ENCODE measurements at places on chromosomes 2 and 18.

- DNase-seq = no peak
Observed at GRCh38 chr2:230444832-230445231, 28.8 kb downstream of the SP100 start.

DNA sequence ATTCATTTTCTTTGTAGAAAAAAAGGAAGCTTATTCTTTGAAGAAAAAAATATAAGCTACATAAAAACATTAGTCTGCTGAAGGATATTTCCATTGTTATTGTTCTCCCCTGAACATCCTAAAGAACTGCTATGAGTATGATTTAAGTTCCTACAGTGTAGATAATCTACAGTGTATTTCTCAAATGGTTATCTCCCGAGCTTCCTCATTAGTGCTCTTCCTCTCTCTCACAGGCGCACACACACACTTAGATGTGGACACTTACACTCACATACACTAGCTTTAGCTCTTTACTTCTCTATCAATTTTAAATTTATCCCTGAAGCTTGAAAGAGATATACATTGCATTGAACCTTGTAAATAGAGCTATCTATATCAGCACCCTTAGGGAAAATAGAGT, 681.0 kb downstream of the KCNJ3 start:
- DNase-seq = no peak

DNA sequence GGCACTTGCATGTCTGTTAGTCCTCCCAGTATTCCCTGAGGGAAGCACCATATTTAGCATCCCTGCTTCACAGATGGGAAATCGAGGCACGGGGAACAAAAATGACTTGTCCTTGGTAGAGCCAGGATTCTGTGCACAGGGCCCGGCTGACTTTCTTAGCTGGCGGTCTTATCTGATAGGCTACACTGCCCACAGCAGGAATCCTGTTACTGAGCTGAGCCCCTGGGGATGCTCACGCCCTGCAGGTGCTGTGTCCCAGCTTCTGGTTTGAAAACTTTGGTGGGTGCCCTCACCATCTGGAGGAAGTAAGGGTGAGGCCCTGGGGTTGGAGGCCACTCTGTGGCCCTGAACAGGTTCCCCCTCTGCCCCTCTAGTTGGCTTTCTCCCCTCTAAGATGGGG, 68.4 kb upstream of the MCFD2 start:
- DNase-seq = no peak

- no peak for DNase-seq
Observed at GRCh38 chr2:152470861-152471854, 136.2 kb downstream of the FMNL2 start.

DNA sequence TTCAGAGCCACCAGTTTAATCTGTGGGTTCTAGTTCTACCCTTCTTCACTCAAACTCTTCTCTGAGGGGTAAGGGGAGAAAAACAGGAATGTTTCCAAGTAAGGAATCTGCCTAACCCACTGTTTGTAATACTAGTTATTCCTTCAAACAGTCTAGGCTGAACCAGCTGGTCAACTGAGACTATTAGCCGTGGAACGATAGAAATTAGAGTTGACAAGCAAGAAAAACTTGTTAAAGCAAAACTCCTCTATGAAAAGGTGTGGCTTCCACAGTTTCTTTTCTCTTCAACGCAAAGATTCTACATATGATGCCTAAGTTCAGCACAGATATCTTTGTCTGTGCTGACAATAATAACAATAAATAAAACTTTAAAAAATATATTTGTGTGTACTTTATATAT, 11.5 kb downstream of the PAIP2B start:
- no peak for DNase-seq

GRCh38 chr2:17752892-17753802, 463 bp downstream of the SMC6 start:
- peak; percentile 70 for DNase-seq

- peak; percentile 36 for DNase-seq
Observed at GRCh38 chr2:57407772-57408201, 638.8 kb upstream of the VRK2 start.

DNA sequence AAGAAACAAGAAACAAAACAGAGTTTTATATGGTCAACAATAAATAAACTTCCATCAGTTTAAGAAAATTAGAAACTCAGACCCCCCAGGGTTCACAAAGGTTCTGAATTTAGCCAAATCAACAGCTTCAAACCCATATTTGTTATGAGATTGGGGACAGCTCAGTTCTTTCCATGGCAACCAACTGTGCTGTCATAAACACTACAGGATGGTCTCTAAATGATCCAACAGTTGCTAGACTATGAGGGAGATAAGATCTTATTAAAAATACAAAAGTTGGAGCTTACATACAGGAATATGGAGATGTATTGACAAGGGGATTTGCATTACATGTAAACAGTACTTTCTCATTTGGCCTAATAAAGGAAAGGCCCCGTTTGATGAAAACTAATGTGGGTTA, 154.6 kb upstream of the CTAGE1 start:
- DNase-seq = no peak

GRCh38 chr2:101223814-101224231, 28.9 kb upstream of the CNOT11 start:
- DNase-seq = no peak

DNA sequence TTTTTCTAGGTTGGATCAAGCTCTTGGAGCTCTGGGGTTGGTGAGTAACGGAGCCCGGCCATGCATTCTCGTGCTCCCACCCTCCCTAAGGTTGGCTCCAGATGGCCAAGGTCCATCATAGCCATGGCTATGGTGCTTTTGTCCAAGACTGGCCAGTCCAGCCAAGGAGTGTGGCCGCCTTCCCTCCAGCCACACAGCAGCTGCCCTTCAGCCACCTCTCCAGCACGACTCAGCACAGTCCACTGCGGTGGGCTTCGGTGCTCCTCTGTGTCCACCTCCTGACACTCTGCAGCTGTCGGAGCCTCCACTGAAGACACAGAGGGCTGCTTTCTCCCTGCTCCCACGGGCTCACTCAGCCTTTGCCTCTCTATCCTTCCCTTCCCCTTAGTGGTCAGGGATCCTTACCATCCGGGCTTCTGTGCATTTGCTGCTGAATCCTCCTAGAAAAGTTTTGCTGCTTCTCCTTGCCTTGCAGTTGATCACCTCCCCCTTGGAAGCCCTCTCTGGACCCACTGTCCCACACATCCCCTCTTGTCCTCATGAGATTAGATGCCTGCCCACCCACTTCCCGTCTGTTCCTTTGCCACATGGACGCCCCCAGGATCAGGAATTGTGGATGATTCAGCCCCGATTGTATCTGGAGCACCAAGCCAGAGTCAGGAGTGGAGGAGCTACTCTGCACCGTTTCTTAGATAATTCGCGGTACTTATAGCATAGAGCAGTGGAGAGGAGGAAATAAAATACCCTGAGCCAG, 177.1 kb upstream of the COPS8 start:
- DNase-seq = no peak

- peak; percentile 85 for DNase-seq
Observed at GRCh38 chr2:173355132-173355865, 627 bp downstream of the CDCA7 start.

DNA sequence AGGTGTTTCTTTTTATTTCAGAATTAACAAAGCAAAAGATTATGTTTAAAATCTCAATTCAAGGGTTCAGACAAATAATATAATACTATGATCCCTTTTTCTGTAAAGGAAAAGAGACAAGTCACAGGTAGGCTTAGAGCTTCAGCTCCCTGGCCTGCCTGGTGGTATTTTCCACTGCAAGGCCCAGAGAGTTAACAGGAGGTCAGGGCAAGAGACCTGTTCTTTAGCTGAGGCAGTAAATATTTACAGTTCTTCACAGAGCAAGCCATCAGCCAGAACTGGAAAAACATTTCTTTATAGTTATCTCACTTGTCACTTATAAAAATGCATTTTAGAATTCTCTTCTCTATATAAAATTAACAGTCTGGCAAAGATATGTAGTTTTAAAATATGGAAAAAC, 70.1 kb downstream of the EPG5 start:
- DNase-seq = no peak

- DNase-seq = peak; percentile 53
Observed at GRCh38 chr2:135212757-135213156, 160.7 kb downstream of the RAB3GAP1 start.

GRCh38 chr18:10750191-10751035, 224.6 kb downstream of the NAPG start:
- DNase-seq = no peak

GRCh38 chr2:18268400-18268799, 292.1 kb downstream of the RDH14 start:
- no peak for DNase-seq

- DNase-seq = no peak
Observed at GRCh38 chr2:150174971-150175421, 312.5 kb downstream of the RND3 start.

- no peak for DNase-seq
Observed at GRCh38 chr2:241242306-241242705, 53.8 kb downstream of the ANO7 start.

- DNase-seq = peak; percentile 3
Observed at GRCh38 chr2:190149908-190150307, 87.4 kb upstream of the MSTN start.

DNA sequence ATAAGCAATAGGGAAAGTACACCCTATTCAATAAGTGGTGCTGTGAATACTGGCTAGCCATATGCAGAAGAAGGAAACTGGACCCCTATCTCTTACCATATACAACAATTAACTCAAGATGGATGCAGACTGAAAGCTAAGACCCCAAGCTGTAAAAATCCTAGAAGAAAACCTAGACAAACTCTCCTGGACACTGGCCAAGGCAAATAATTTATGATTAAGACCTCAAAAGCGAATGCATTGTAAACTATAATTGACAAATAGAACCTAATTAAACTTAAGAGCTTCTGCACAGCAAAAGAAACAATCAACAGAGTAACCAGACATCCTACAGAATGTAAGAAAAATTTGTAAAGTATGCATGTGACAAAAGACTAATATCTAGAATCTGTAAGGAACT, 41.1 kb upstream of the ASXL3 start:
- no peak for DNase-seq

DNA sequence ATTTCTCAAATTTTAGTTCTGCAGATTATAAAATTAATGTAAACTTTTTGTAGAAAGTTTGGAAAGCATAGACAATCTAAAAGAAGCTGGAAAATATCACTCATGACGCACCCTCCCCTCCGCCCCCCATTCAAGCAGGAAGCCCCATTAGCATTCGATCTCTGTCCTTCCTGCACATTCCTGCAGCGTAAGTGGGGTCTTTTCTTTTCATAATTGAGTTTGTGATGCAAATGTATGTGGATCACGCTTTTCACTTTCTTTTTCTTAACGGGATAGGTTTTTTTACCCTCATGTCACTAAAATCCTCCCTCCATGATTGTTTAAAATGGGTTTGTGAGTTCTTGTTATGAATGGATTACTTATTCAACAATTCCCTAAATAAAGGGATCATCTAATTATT, 181.7 kb upstream of the HDAC4 start:
- DNase-seq = no peak

DNA sequence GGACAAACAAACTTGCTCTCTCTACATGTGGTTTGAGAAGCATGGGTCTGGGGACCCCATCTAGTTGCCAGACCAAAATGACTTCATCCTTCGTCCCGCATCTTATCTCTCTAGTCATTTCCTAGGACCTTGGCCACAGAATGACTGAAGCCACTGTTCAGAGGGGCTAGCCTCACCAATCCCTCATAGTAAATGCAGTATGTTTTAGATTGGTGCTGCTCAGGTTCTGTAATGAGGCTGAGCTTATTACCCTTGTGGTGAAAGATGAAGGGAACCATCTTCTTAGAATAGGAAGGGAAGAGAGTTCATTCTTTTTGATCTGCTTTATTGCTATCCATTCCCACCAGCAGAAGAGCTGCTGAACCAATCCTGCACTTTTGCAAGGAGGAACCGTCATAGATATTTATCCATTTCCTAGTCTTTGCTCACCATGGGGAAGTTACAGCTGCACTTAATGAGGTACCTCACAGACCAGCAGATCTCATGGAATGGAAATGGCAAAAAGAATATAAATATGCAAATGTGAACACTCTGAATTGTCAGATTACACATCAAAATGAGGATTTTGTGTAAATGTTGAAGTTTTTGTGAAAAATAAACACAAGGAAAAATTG, 436.7 kb downstream of the LPIN1 start:
- DNase-seq = no peak

DNA sequence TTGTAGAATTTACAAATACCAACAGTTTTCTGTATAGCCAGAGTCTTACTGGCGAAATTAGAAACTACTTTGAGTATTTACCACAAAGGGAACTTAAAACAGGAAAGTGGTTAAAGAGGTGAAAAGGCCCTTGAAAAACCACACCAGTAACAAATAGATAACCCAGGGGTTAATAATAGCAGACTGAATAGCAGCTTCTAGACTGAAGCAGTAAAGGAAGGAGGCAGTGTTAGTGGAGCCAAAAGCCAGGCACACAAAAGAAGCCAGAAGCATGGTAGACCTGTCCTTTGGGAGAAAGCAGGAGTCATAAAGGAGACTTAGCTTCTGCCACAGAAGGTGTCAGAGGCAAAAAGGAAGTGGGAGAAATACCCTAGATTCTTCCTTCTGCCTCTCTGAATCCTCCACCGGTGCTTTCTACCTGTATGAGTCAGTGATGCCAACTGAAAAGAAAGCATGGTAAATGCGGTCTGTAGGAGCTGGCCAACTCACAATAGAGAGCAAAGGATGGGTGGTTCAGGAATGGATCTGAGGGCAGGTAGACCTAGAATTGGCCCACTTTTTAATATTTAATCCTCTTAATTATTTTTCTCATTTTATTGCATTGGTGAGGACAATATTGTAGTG, 97.3 kb downstream of the ARL6IP6 start:
- DNase-seq = no peak

DNA sequence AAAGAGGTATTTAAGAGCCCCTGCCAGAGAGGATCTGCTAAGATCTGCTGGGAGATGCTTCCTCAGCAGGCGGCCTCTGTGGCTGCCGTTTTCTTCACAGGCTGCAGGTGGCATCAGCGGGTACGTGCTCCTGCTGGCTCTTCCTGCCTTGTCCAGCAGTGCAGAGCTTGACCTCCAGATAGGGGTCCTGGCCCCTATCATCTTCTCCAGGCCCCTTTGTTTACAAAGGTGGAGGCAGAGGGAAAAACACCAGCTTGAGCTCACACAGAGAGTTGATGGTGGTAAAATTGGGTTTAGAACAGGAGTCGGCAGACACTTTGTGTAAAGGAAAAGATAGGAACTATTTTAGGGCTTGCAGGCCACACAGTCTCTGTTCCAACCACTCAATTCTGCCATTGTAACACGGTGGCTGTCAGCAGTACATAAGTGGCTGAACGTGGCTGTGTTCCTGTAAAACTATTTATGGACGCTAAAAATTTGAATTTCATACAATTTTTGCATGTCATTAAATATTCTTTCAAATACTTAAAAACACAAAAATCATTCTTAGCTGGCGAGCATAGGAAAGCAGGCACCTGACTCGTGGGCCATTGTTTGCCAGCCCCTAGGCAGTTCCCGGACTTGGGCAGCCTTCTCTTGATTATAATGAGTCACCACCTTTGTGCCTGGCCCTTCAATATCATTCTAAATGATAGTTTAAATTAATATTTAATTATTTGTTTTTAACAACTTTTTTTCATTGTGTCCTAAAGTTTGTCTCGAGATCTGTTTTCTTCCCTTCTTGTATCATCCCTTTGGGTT, 98.2 kb upstream of the B3GNT7 start:
- peak; percentile 84 for DNase-seq

- DNase-seq = no peak
Observed at GRCh38 chr2:106825161-106825560, 60.8 kb downstream of the ST6GAL2 start.

All from GM23338 (cell line).